ENCODE measurements at places on chromosomes 2 and 18.
A peak's percentile ranks its signal among the peaks of the same experiment; 100 is the strongest.

DNA sequence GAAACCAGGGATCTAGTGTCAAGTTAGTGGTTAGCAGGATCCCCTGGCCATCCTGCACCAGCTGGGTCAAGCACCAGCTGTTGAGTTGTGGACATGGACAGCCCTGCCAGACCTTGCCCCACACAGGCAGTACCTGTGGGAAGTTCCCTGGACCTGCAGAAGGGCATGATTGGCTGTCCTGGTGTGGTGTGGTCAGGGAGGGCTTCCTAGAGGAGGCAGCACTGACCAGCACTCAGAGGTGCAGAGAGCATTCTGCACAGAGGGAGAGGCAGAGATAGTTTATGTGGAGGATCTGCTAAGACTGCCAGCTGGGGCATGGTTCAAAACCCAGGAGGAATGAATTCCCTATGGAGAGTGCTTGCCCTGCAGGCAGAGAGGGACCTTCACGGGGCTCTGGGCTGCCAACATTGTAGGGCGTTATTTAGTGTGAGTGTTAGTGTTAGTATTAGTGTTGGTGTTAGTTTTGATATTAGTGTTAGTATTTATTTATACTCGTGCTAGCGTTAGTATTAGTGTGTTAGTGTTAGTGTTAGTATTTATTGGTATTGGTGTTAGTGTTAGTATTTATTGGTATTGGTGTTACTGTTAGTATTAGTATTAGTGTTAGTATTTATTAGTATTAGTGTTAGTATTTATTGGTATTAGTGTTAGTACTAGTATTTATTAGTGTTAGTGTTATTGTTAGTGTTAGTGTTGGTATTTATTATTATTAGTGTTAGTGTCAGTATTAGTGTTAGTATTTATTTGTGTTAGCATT, 31.9 kb downstream of the TWIST2 start:
- DNase-seq, result no peak

GRCh38 chr2:172845028-172845630, 109.5 kb downstream of the RAPGEF4 start:
- no peak for DNase-seq

- DNase-seq, result no peak
Observed at GRCh38 chr2:141630407-141630930, 500.3 kb downstream of the LRP1B start.

DNA sequence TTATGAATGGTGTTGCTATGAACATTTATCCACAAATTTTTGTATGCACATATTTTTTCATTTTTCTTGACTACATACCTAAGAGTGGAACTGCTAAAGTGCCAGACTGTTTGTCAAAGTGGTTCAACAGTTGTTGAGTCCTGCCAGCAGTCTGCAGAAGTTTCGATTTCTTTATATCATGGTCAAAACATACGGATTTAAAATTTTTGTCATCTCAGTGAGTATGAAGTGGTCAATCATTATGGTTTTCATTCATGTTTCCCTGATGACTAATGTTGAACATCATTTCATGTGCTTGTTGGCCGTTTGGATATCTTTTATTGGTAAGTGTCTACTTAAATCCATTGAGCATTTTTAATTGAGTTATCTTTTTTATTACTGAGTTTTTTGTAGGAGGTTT, 39.2 kb downstream of the CCDC138 start:
- DNase-seq, result no peak

GRCh38 chr2:205681401-205682238, 681 bp upstream of the NRP2 start:
- no peak for DNase-seq

DNA sequence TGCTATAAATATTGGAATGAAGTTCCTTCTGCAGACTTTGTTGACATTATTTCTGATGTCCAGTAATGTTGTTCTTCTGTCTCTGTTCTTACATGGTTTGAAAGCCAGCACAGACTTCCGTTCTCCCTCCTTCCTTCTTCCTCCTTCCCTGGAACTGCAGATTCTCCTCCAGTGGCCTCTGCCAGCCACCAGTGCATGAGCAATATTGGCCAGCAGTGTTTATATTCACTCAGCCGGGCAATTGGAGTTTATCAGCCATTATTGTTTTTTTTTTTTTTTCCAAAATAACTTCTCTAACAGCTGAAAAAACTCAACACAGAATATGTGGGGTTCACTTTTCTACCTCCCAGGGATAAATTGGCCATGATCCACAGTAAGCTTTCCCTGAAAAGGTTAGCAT, 86.8 kb downstream of the ADCYAP1 start:
- no peak for DNase-seq

- no peak for DNase-seq
Observed at GRCh38 chr2:8296306-8296705, 385.6 kb upstream of the ID2 start.

DNA sequence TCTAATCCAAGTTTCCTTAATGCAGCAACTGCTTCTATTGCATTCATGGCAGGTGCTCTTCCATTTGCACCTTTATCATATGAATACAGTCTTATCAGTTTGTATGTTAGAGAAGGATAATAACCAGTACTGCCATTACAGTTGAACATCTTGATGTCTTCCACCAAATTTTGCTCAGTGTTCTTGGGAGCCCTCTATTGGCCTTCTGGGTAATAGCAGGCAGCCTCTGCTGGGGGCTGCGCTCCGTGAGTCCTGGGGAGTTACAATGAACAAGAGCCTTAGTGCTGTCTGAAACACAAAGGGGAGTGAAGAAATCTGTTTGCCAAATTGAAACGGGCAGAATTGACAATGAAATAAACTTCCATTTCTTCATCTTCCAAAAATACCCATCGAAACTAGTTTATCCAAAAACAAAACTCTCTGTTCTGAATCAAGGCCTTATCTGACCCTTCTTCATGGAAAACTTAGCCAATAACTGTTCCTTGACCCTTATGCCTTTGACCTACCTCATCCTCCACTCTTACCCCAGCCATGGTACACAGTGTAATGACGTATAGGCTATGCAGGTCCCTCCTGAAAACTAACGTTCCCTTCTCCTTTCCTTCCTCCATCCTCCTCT, 79.9 kb downstream of the ALK start:
- DNase-seq, result peak; percentile 2

GRCh38 chr2:203796248-203797010, 71.1 kb upstream of the CTLA4 start:
- no peak for DNase-seq

GRCh38 chr2:105576440-105577241, 168.1 kb upstream of the NCK2 start:
- peak; percentile 43 for DNase-seq

GRCh38 chr2:7725850-7726242, 808.6 kb downstream of the RNF144A start:
- DNase-seq, result no peak

GRCh38 chr2:120641366-120641771, 94.3 kb upstream of the GLI2 start:
- no peak for DNase-seq

- DNase-seq, result no peak
Observed at GRCh38 chr2:217101972-217102371, 242.1 kb upstream of the TNP1 start.

DNA sequence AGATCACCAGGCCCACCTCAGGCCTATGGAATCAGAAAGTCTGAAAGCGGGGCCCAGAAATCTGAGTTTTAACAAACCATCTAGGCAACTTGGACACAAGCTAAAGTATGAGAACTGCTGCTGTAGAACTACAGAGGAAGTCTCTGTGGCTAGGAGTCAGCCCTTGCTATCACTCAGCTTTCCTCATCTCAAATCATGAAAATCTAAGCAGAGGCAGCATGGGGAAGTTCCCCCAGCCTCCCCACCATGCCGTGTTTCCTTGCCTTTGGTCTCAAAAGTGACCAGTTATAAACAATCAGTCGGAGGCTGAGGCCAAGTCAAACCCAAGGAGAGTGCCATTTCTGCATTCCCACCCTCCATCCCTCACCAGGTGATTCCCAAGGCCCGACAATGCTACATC, 404.7 kb downstream of the BCL11A start:
- DNase-seq, result no peak

- no peak for DNase-seq
Observed at GRCh38 chr2:233064530-233065199, 4.5 kb downstream of the INPP5D start.
